ENCODE measurements at places on chromosomes 3 and 15.

DNA sequence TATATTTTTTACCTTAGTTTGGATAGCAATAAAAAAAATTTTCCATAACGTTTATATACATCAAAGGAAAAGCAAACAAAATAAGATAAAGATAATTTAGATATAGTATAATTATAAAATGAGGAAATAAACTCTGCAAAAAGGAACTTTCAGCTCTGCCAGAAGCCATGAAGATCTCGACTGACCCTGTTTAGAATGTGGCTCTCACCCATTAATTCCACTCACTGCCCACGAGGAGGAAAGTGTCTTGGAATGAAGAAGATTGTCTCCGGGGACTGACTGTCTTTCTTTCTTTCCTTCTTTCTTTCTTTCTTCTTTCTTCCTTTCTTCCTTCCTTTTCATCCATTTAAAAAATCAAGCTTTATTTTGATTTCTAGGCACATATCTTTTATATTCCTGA, 20.1 kb upstream of the PRR20G start:
- DNase-seq = no peak

DNA sequence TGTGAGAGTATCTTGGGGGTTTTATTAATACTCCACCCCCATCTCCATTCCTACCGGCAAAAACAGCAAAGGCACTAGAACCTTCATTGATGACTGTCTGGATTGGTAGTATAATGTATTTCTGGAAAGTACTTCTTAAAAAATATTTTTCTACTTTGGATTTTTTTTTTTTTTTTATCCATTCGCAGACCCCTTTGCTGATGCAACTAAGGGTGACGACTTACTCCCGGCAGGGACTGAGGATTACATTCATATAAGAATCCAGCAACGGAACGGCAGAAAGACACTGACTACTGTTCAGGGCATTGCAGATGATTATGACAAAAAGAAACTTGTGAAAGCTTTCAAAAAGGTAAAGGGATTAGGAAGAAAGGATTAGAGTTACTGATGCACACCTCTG, 1.2 kb downstream of the EIF1B start:
- DNase-seq = no peak

- DNase-seq = no peak
Observed at GRCh38 chr3:107753494-107753893, 230.7 kb downstream of the BBX start.

DNA sequence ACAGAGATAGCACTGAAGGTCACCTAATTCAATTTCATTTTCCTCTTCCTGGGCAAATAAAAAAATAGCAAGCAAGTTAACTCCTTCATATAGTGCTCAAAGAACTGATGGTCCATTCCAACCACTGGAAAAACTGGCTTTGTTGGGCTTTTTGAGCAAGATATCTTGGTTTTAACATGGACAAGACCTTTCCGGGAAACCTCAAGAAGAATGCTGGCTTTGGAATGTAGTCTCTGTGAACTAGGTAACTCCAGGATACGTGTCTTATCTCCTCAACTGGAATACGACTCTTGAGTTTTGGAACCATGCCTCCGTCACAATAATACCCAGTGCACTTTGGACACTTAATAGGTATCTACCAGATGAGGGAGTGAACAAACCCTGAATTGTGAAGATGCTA, 36.9 kb upstream of the CRBN start:
- DNase-seq = no peak

DNA sequence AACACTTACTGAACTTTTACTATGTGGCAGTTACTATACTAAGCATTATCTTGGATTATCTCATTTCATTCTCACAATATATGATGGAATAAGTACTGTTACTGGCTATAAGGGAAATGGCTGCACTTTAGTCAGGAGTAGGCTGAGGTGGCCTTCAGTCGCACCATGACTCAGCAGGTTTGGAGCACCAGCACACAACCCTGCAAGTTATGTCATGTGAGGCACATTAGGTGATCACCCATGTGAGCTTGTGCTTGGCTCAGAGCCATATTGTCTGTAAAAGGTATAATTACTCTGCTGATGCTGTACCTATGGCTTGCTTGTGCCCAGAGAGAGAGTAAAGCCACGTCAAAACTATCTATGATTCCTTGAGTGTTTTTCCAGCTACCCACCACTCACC, 54.1 kb upstream of the TIPARP start:
- DNase-seq = no peak

- DNase-seq = no peak
Observed at GRCh38 chr15:63763476-63764123, 70.1 kb downstream of the HERC1 start.

Measured in cortex of kidney (tissue), 1 donor.